ENCODE measurements at places on chromosomes 7 and 10.

GRCh38 chr10:108454793-108455192 lies 1290.3 kb upstream of the SORCS1 start:
- no peak for DNase-seq

GRCh38 chr10:4812046-4812445 lies 14.0 kb upstream of the AKR1E2 start:
- no peak for DNase-seq

DNA sequence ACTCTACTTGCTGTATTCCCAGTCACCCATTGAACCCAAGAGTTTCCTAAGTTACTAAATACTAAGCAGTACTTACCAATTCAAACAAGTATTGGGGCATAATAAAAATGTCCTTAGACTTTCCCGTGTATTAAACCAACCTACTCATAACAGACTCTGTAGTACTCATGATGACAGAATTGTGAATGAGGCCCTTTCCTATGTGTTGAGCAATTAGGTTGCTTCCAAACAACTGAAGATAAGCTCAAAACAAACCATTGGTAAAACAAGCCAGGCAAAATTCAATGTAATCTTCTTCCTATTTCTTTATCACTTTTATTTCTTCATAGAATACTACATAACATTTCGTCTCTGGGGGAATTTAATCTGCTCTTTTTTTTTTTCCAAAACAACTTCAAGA lies 106.5 kb upstream of the ANK3 start:
- DNase-seq, result no peak

DNA sequence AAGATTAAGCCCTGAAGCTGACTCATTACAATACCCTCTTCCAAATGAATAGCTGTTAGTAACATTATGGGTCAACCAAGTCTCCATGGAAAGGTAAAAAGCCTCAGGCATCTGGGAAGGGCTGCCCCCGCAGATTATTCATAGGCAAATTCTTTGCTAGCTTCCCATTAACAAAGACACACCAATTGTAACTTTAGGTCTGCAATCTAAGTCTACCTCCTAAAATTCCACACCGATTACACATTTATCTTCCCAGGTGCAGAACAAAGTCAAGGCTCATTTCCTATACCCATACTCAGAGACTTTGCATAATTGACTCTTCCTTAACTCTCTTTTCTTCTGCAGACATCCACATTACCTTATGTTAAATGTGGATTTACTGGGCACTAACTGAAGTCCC lies 826.3 kb upstream of the MBL2 start:
- DNase-seq, result no peak

DNA sequence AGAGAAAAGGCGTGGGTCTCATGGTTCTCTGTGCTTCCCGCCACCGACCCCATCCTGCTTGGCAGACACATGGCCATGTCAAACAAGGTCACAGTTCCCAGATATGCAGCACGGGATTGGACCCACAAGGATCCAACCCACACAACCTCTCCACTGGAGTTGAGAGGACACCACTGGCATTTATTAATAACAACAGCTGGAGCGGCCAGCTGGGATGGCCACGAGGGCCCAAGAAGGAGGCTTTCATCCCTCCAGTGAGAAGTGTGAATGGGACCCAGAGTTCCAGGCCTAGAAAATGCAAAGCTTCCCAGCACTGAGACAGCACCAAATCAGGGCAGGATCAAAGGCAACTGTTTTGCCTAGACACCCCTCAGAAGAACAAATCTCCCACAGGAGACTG lies 31.5 kb downstream of the FGFR2 start:
- no peak for DNase-seq

- no peak for DNase-seq
Measured at GRCh38 chr7:147674705-147675104, 915.9 kb upstream of the C7orf33 start.

- no peak for DNase-seq
Measured at GRCh38 chr10:131102676-131103075, 208.8 kb downstream of the TCERG1L start.

GRCh38 chr10:78980815-78981214 lies 88.0 kb upstream of the ZMIZ1 start:
- no peak for DNase-seq

GRCh38 chr7:156438011-156438410 lies 202.6 kb upstream of the RNF32 start:
- DNase-seq, result no peak

DNA sequence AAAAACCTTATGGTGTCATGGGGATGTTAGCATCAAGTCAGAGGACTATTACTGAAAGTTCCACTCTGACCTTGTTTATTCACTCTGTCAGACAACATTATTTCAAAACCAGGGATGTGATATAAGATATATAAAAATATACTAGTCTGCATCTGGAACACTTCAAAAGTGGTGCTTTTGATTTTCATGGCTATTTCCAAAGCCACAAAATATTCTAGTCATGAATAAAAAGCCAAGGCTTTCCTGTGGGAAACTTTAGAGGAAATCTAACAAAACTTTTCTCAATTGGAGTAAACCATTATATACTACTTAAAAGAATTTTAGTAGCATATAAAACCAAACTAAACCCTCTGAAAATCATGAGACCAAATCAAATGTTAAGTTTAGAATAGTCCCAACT lies 205.2 kb downstream of the TMEM26 start:
- DNase-seq, result no peak

DNA sequence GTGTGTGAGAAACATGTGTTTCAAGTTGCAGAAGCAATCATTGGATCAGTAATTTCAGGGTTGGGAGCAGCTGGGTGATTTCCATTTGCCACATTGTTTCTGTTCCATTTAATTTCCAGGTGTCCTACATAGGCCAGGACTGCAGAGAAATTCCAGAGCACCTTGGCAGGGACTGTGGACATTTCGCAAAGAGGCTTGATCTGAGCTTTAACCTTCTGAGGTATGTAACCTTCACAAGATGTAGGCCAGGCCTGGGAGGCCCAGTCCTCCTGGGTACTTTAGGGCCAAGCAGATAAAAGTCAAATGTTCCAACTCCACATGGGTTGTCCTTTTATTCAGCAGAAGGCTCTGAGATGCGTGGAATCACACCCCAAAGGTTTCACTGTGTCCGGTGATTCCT lies 6.9 kb downstream of the LRMDA start:
- DNase-seq, result no peak

DNA sequence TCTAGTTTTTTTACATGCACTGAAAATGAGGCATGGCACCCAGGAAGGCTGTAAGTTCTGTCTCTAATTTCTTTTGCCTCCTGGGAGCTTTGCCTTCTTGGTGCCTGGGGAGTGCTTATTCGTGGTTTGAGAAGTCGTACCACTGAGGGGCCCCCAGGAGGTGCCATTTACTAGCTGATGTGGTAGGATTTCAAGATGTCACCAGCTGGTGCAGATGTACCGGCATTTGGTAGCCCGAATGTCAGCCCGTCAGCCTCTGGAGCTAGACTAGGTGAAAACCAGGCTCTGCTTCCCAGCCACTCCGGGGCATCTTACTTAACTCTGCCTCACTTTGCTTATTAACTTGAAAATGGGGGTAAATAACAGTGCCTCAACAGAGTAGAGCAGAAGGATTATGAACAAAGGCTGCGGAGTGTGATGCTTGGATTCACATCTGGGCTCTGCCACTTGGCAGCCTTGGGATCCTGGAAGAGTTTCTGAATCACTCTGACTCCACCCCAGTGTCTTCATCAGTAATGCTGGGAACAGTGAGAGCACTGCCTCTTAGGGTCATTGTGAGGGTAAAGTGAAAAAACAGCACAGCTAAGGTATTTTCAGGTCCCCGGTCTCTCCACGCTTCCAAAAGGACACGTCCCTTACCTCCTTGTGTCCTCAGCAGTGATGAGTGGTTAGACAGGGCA lies 31.4 kb upstream of the BTBD16 start:
- no peak for DNase-seq

- no peak for DNase-seq
Measured at GRCh38 chr7:188174-188573, 4.2 kb upstream of the FAM20C start.

DNA sequence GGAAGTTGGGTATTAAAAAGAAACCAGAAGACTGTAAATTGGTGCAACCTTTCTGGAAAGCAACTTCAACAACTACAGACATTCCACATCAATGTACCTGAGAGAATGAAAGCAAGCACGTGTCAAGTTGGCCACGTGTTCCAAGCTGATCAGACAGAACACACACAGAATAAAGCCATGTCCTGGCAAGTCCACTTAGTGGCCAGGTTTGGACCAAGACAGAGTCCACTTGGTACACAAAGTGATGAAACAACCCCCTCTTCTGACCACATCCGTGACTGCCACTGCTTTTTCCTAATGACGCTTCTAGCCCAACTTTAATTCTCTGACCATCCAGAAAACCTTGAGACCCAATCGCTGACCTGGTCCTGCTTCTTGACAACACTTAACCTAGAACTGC lies 109.4 kb downstream of the ABLIM1 start:
- DNase-seq, result no peak

- no peak for DNase-seq
Measured at GRCh38 chr10:97378933-97379921, 21.9 kb downstream of the RRP12 start.

GRCh38 chr10:31920538-31920937 lies 8.1 kb downstream of the ARHGAP12 start:
- DNase-seq, result no peak

- peak; percentile 44 for DNase-seq
Measured at GRCh38 chr7:73718438-73718881, 1.0 kb downstream of the STX1A start.

DNA sequence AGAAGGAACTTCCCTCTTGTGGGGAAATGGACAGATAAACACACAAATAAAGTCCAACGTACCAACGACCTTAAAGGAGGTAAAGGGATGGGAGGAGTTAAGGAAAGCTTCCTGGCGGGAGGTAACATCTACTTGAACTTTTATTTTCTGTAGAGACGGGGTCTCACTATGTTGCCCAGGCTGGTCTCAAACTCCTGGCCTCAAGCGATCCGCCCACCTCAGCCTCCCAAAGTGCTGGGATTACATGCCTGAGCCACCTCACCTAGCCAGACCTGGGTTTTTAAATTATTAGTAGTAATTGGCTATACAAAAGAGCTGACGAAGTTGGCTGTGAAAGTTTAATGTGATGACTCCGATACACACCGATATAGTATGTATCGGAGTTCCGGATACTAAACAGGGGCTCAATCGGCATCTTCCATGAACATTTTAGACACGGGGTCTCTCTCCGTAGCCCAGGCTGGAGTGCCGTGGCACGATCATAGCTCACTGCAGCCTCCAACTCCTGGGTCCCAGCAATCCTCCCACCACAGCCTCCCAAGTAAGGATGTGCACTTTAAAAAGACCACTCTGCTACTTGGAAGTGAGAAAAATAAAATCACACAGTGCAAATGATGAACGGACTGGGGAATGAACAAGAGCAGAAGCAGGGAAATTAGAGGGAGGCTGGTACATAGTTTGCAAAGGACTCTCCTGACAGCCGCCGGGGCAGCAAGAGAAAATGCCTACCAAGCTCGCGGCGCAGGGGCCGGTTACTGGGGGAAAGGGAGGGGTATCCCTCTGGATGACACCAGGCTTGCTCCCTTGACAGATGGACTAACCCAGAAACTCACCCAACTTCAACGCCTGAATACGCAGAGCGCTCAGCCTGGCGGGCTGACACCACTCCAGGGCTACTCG lies 1.0 kb downstream of the BCL7B start:
- DNase-seq, result no peak

- no peak for DNase-seq
Measured at GRCh38 chr7:46003896-46004875, 83.1 kb upstream of the IGFBP3 start.

- DNase-seq, result no peak
Measured at GRCh38 chr7:101722247-101722646, 93.2 kb upstream of the MYL10 start.

GRCh38 chr10:58518775-58519174 lies 6.1 kb downstream of the BICC1 start:
- no peak for DNase-seq

GRCh38 chr10:5546891-5547680 lies 22.3 kb downstream of the CALML3 start:
- DNase-seq, result no peak

DNA sequence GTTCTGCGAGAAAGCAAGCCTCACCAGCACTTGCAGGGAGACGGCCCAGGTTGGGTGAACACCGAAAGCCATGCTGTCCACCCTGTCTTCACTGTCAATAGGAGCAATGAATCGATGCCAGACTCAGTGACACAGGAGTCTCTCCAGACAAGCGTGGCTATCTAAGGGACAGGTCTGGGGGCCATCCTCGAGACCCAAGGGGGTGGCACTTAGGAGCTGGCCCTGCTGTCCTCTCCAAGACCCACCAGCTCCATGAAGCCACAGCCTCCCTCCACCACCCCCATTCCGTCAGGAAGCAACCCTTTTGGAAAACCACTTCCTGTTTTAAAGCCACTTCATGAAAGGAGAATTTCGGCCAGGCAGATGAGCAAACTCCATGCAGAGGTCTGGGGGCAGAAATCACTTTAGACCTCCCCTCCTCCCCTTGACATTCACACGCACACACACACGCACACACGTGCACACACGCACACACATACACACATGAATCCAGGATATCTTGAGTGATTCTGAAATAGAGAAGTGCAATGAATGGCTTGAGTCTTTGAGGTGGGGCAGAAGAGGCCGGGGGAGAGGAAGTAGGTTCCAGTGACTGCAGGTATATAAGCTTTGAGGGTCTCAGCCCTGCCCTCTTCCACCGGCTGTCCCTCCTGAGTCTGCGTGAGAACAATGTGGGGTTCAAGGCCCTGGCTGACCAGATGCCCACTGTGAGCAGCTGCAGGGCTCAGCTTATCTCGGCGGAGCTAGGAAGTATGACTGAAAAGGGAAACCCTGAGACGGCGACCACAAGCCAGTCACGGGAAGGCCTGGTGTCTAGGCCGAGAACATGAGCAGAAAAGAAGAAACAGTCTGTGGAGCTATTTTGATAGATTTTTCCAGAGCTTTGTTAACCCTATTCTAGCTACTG lies 25.0 kb downstream of the RGS10 start:
- peak; percentile 38 for DNase-seq

GRCh38 chr7:147079921-147080420 lies 963.4 kb downstream of the CNTNAP2 start:
- DNase-seq, result no peak

GRCh38 chr10:7162331-7162730 lies 248.5 kb downstream of the SFMBT2 start:
- DNase-seq, result no peak

- DNase-seq, result no peak
Measured at GRCh38 chr7:31082017-31082416, 29.9 kb downstream of the ADCYAP1R1 start.

- DNase-seq, result no peak
Measured at GRCh38 chr10:104041891-104042535, 43.7 kb downstream of the COL17A1 start.

GRCh38 chr10:32530231-32530630 lies 84.3 kb downstream of the CCDC7 start:
- DNase-seq, result no peak

Measured in activated CD4-positive, alpha-beta T cell treated with anti-CD3 and anti-CD28 coated beads for 4 hours (primary cell).